ENCODE measurements at places on chromosomes 13 and 19. TPM values are rescaled to one million over a fixed set of nuclear protein-coding genes. Genes with fewer than 3 reads are reported as not detected.

The YJEFN3 gene
- 2.3 TPM for total RNA-seq

The ZNF836 gene
- total RNA-seq = 5.1 TPM

The INSR gene
- 101 TPM for total RNA-seq

The SCEL gene
- not detected for total RNA-seq

The ANKRD24 gene
- total RNA-seq = 0.45 TPM

The MAMSTR gene
- total RNA-seq = 4.1 TPM

GRCh38 chr19:1231729-1232637 is 5.8 kb downstream of the CBARP start:
- no peak for DNase-seq

- DNase-seq = no peak
Measured at GRCh38 chr19:19538061-19538784, at the start of gene CILP2. CILP2 (plus strand) TSS chr19:19538265; CDS start chr19:19538350, 85 bp downstream.

DNA sequence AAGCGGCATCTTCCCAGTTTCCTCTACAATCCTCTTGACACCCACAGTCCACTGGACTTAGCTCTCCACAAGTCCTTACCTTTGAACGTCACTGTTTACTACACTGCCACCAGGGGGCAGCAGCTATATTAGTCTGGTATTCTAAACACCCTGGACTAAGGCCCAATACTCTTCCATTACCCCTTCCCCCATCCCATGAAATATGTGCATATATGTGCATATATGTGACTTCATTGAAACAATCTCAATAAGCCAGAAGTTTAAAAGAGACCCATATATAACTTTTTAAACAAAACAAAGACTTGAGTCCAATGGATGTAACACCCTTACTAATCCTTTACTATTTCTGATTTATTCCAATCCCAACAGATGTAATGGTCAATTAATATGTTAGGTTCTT is 15.5 kb downstream of the GGACT start:
- peak; percentile 46 for DNase-seq

DNA sequence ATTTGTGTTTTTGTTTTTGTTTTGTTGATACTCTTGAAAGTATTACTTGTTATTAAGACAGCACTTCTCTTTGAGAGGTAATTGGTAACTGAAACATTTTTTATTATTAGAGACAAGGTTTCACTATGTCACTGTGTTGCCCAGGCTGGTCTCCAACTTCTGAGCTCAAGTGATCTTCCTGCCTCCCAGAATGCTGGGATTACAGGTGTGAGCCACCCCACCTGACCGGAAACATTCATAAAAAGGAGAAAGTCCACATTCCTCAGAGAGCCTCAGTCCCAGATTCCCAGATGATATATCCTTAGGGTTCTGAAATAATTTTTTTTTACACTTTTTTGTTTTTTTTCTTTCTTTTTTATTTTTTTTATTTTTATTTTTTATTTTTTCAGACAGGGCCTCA is 2.7 kb downstream of the CARM1 start:
- DNase-seq = no peak

DNA sequence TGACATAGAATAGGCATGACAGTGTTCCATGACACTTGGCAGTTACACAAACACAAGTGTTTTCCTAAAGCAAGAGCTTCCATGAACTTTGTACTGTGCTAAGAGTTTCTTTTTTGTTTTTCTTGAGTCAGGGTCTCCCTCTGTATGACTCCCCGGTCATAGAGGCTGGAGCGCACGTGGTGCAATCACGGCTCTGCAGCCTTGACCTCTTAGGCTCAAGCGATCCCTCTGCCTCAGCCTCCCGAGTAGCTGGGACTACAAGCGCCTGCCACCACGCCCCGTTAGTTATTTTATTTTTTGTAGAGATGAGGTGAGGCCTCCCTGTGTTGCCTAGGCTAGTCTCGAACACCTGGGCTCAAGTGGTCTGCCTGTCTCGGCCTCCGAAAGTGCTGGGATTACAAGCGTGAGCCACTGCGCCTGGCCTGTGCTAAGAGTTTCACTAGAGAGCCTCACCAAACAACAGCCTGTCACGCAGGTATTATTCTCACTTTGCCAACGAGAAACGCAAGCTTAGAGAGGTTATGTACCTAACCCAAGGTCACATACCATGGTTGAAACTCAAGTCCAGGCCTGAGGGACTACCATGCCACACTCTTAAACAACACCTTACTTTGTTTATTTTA is 355.9 kb downstream of the KLF12 start:
- no peak for DNase-seq

GRCh38 chr13:37192956-37193355 is 87.5 kb upstream of the CSNK1A1L start:
- DNase-seq = no peak

DNA sequence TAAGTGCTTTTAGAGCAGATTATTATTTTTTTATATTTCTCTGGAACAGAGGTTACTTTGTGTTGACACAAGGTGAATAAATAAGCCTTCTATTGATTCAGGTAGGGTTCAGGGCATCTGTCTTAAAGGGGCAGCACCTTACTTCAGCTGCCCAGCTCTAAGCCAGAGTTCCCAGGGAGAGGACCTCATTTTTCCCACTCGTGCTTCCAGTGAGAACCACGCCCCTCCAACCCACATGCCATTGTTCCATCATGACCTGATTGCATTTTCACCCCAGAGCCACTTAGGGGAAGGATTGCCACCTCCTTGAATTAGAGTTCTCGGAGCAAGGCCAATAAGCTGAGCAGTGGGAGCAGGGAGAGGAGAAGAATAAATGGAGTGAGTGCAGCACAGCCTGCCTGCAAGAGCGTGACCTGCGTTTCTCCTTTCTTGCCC is 104.3 kb upstream of the FRY start:
- DNase-seq = no peak

- no peak for DNase-seq
Measured at GRCh38 chr13:48849515-48849914, 126.2 kb upstream of the FNDC3A start.

GRCh38 chr19:38734426-38735256 is 9.6 kb downstream of the CAPN12 start:
- DNase-seq = no peak

DNA sequence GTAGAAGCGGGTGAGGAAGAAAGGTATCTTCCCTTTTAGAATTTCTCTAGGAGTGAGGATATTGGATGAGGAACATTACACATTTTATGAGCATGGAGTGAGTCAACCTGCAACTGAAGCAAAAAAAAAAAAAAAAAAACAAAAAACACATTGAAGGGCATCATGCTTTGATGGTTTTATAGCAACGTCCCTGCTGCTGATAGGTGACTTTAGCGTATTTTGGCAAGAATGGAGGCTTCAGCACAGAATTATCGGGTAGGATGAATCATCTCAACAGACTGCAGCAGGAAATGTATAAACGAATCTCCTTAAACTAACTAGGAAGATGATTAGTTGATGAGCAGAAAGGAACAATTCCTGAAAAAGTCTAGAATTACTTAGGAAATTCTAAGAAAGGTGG is 1359.6 kb upstream of the ATXN8OS start:
- no peak for DNase-seq
